ENCODE measurements at places on chromosomes 6 and 20.

- no peak for DNase-seq
These were observed 30.4 kb downstream of the SLC2A4RG start for GRCh38 chr20:63769891-63770474.

GRCh38 chr6:160427312-160428068 is 79.3 kb downstream of the SLC22A3 start:
- DNase-seq, result no peak

GRCh38 chr20:10221021-10221420 is 2.4 kb downstream of the SNAP25 start:
- DNase-seq, result no peak

DNA sequence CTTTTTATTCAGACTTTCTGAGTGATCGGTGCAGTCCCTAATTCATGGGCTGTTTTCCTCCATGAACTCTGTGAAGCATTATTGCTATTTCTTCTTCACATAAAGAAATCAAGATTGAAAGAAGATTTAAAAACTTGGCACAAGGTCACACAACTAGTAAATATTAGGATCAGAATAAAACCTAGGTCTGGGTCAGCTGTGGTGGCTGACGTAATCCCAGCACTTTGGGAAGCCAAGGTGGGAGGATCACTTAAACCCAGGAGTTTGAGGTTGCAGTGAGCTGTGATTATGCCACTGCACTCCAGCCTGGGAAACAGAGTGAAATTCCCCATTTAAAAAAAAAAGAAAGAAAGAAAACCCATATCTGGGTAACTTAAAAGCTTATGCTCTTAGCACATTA is 1.4 kb downstream of the ZSCAN9 start:
- no peak for DNase-seq

GRCh38 chr20:38260025-38260377 is 534 bp downstream of the KIAA1755 start:
- no peak for DNase-seq

Data from stimulated activated CD4-positive, alpha-beta T cell treated with anti-CD3 and anti-CD28 coated beads, Interleukin-4, amount 100 ng/mL, for 24 hours (primary cell).